Central memory CD8-positive, alpha-beta T cell (primary cell): ENCODE measurements at places on chromosomes 1 and 21.
A peak's percentile ranks its signal among the peaks of the same experiment; 100 is the strongest.

DNA sequence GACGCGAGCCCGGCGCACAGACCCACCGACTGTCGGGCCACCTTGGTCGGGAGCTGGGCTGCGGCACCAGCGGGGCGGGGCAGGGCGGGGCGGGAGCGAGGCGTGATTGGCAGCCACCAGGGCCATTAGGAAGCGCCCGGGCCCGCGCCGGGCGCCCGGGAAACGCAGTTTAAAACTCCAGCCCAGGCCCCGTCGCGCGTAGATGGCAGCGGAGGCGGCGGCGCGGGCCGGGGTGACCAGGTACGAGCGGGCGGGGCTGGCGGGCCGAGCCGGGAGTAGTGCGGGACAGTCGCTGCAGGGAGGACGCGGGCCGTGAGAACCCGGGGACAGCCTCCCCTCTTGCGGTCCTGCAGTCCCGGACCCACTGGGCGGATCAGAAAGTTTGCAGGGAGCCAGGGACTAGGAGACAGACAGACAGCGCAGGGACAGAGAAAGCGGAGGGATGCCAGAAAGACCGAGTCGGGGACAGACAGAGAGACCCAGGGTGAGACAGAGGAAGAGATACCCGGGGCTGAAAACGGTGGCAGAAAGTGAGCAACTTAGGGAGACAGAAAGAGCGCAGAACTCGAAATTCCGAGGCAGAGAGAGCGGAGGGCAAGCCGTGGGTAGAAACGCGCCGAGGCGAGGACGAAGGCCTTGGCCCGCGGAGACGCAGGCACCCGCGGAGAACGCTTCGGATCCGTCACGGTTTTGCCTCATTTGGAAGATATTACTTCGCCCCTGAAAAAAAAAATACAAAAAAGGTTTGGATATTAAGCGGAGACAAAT lies at the start of gene DMBX1:
TSS of gene DMBX1 (plus strand) at position 199 of the 768 bp plus-strand sequence. CDS start 17,175 bp downstream, outside the sequence.
- H3K4me3 ChIP-seq: peak within 1 kb of the TSS; percentile 76
- peaks cover 96% of the 10 kb centered on the region for H3K27me3 ChIP-seq
- H3K4me1 ChIP-seq: peaks cover 22% of the 10 kb centered on the region
- no peak for DNase-seq

- H3K4me1 ChIP-seq: peaks cover 32% of the 10 kb centered on the region
- peak overlapping the region; percentile 97 for H3K4me3 ChIP-seq
- H3K27ac ChIP-seq: peak overlapping the region; percentile 98
- no peaks in the 10 kb centered on the region for H3K27me3 ChIP-seq
- no peak for DNase-seq
Measured at GRCh38 chr1:212284332-212284743, 872 bp upstream of the PPP2R5A start.

DNA sequence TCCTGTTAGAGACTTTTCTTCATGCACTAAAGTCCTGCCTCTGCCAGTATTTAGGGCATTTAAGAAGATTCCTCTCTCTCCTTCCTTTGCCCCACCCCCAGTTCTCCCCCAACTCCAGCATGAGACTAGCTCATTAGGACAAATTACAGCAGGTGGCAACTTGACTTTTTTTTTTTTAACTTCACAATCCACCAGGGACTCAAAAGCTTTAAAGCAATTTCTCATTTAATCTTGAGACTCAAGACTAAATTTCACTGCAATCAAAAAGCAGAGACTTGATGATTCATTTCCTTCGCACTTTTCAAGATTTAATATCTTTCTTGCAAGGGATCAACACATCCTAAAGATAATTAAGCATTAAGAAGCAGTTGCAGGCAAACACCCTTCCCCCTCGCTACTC lies 74.9 kb downstream of the WLS start:
- no peaks in the 10 kb centered on the region for H3K36me3 ChIP-seq
- H3K4me1 ChIP-seq: no peaks in the 10 kb centered on the region
- DNase-seq: no peak
- H3K4me3 ChIP-seq: no peak overlapping the region
- H3K27me3 ChIP-seq: peaks cover 9% of the 10 kb centered on the region

GRCh38 chr1:180614730-180615129 lies 17.1 kb upstream of the XPR1 start:
- no peak overlapping the region for H3K27ac ChIP-seq
- no peaks in the 10 kb centered on the region for H3K36me3 ChIP-seq
- H3K4me1 ChIP-seq: peaks cover 5% of the 10 kb centered on the region
- DNase-seq: no peak

DNA sequence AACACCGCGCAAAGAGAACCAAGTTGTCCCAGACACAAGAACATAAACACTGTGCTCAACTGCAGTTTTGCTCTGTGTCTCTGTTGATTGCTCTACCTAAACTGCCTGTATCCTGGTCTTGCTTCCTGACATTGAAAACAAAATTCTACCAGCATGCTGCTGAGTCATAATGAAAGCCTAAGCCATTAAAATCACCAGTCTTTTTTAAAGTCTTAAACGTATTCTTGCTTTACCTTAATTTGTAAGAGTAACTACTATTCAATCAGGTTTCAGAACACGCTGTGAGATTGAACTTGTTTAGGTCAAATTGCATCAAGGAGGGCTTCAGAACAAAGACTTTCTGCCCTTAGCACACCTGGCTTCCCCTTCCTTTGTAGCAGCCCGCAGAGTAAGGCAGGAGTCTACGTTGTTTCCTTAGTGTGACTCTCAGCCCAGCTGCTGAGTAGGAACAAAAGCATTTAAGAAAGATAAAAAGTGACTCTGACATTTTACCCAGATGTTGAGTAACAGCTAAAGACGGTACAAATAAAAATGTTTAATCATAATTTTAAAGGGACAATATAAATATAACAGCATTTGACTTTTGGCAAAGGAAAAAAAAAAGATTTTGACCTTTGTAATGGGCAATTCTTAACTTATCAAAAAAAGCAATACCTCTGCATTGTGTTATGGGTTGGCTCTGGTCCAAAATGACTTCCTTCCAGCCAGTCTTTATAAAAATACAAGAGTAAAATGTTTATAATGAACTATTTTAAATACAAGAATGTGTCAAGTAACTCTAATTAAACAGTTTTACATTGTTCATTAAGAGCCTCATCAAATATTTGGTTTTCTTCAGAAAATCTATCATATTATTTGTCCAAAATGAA lies 186.9 kb upstream of the ADGRL4 start:
- H3K27ac ChIP-seq: no peak overlapping the region
- H3K36me3 ChIP-seq: no peaks in the 10 kb centered on the region
- H3K27me3 ChIP-seq: no peaks in the 10 kb centered on the region
- no peaks in the 10 kb centered on the region for H3K4me1 ChIP-seq
- no peak overlapping the region for H3K4me3 ChIP-seq

- no peaks in the 10 kb centered on the region for H3K4me1 ChIP-seq
- no peak overlapping the region for H3K4me3 ChIP-seq
- no peak overlapping the region for H3K27ac ChIP-seq
- peaks cover 5% of the 10 kb centered on the region for H3K27me3 ChIP-seq
- DNase-seq: no peak
Measured at GRCh38 chr1:25204797-25205480, 27.4 kb downstream of the SYF2 start.

DNA sequence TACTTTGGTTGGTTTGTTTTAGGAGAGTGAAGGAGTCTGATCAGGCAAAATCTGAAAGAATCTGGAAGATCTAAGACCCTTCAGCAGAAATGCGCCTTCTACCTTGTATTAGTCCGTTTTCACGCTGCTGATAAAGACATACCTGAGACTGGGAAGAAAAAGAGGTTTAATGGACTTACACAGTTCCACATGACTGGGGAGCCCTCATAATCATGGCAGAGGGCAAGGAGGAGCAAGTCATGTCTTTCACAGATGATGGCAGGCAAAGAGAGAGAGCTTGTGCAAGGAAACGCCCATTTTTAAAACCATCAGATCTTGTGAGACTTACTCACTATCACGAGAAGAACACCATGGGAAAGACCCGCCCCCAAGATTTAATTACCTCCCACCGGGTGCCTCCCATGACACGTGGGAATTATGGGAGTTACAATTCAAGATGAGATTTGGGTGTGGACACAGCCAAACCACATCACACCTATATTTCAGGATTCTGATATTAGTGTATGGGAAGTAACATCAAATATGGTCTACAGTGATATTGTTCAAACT lies 99.3 kb downstream of the GLUL start:
- no peaks in the 10 kb centered on the region for H3K27me3 ChIP-seq
- no peak for DNase-seq
- H3K4me1 ChIP-seq: peaks cover 9% of the 10 kb centered on the region
- H3K4me3 ChIP-seq: no peak overlapping the region
- no peaks in the 10 kb centered on the region for H3K36me3 ChIP-seq
- H3K27ac ChIP-seq: no peak overlapping the region

DNA sequence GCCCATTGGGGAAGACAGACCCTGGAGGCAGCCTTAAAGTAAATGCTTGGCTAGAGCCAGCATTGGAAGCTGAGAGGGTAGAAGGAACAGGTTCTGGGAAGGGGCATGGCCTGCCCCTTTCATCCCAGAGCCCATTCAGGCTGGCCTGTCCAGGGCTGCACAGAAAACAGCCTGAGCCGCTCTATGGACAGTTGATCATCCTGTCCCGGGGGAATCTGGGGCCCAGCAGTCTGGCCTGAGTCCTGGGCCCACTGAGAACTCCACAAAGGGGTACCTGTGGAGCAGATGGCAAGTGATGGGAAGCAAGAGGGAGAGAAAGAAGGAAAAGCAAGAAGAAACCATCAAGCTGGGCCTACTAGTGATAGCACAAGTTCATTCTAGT lies 13.2 kb downstream of the TMEM81 start:
- H3K4me3 ChIP-seq: no peak overlapping the region
- H3K4me1 ChIP-seq: no peaks in the 10 kb centered on the region
- no peak for DNase-seq
- no peak overlapping the region for H3K27ac ChIP-seq
- no peaks in the 10 kb centered on the region for H3K36me3 ChIP-seq
- H3K27me3 ChIP-seq: no peaks in the 10 kb centered on the region

DNA sequence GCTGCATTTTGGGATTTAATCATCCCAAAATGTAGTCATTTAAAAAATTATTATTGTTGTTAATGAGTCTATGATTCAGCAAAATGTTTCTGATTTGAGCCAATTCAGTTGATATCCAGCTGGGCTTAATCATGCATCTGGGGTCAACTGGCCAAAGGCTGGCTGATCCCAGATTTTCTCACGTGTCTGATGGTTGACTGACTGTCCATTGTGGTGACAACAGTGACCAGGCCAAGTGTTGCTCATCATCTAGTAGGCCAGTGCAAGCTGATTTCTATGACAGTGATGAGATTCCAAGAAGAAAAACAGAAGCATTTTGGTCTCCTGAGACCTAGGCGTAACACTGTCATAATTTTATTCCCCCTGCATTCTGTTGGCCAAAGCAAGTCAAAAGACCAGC lies 80.1 kb upstream of the ZC3H11B start:
- H3K4me3 ChIP-seq: no peak overlapping the region
- H3K27ac ChIP-seq: no peak overlapping the region
- no peak for DNase-seq
- H3K36me3 ChIP-seq: no peaks in the 10 kb centered on the region
- no peaks in the 10 kb centered on the region for H3K4me1 ChIP-seq
- no peaks in the 10 kb centered on the region for H3K27me3 ChIP-seq

DNA sequence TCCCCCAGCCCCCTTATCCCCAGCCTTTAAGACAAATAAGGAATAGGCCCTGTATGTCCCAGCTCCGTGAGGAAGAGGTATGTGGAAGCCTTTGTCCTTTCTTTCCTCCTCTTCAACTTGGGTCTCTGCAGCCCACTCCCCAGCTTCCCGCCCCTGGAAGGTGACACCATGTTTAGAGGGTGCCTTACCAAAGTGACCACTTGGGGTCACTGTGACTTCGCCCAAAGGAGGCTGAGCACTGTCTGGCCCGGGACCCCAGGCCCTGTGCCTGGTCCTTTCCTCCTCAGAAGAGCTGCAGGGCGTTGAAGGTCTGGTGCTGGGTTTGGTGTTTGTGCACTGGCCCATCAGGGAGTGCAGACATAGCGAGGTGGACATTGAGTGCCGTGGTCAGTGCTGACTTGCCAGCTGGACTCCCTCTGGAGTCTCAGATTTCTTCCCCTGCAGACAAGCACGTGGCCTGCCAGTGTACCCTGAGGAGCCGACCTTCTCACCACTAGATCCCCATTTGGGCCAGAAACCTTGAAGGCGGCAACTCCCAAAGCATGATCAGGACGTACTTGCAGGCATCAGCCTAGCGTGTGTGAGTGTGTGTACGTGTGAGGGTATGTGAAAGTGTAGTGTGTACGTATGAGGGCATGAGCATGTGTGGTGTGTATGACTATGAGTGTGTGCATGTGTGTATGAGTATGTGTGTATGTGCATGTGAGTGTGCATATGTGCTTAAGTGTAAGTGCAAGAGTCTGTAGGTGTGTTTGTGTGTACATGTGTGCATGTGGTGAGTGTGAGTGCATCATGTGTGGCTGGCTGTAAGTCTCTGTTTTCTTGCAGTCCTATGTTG lies 181.4 kb upstream of the KIAA0040 start:
- peaks cover 35% of the 10 kb centered on the region for H3K27me3 ChIP-seq
- H3K36me3 ChIP-seq: peaks cover under 1% of the 10 kb centered on the region
- H3K4me3 ChIP-seq: no peak overlapping the region
- no peak overlapping the region for H3K27ac ChIP-seq

GRCh38 chr1:83807821-83808220 lies 191.1 kb downstream of the TTLL7 start:
- no peak overlapping the region for H3K4me3 ChIP-seq
- no peak for DNase-seq
- H3K27me3 ChIP-seq: peaks cover 11% of the 10 kb centered on the region
- H3K27ac ChIP-seq: no peak overlapping the region
- no peaks in the 10 kb centered on the region for H3K36me3 ChIP-seq

- H3K36me3 ChIP-seq: no peaks in the 10 kb centered on the region
- no peaks in the 10 kb centered on the region for H3K4me1 ChIP-seq
- no peak for DNase-seq
- H3K27ac ChIP-seq: no peak overlapping the region
- no peak overlapping the region for H3K4me3 ChIP-seq
- no peaks in the 10 kb centered on the region for H3K27me3 ChIP-seq
Measured at GRCh38 chr1:68725001-68725752, 228.3 kb upstream of the DEPDC1 start.

DNA sequence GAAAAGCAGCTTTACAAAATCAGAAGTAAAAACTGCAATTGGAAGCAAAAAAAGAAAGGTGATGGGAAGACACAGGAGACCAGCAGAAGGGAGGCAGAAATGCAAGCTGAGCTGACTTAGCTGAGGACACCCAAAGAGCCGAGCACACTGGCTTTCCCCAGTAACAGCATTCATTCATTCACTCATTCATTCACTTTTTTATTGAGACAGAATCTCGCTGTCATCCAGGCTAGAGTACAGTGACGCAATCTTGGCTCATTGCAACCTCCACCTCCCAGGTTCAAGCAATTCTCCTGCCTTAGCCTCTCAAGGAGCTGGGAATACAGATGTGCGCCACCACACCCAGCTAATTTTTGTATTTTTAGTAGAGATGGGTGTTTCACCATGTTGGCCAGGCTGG lies 8.2 kb downstream of the ANGPTL7 start:
- peaks cover 64% of the 10 kb centered on the region for H3K36me3 ChIP-seq
- H3K27ac ChIP-seq: no peak overlapping the region
- H3K27me3 ChIP-seq: no peaks in the 10 kb centered on the region
- no peak overlapping the region for H3K4me3 ChIP-seq
- no peak for DNase-seq

- peaks cover 9% of the 10 kb centered on the region for H3K27me3 ChIP-seq
- DNase-seq: no peak
- no peak overlapping the region for H3K4me3 ChIP-seq
- H3K4me1 ChIP-seq: no peaks in the 10 kb centered on the region
Measured at GRCh38 chr1:98453066-98453465, 208.5 kb upstream of the SNX7 start.

GRCh38 chr1:18908911-18909771 lies 6.8 kb upstream of the ALDH4A1 start:
- H3K27me3 ChIP-seq: no peaks in the 10 kb centered on the region
- H3K4me1 ChIP-seq: peaks cover 19% of the 10 kb centered on the region
- H3K27ac ChIP-seq: peak overlapping the region; percentile 71
- H3K36me3 ChIP-seq: peaks cover 47% of the 10 kb centered on the region
- no peak overlapping the region for H3K4me3 ChIP-seq
